CD4-positive, alpha-beta T cell treated with Interleukin-17A for 1 hour (primary cell): ENCODE measurements at places on chromosomes 6 and 20.

DNA sequence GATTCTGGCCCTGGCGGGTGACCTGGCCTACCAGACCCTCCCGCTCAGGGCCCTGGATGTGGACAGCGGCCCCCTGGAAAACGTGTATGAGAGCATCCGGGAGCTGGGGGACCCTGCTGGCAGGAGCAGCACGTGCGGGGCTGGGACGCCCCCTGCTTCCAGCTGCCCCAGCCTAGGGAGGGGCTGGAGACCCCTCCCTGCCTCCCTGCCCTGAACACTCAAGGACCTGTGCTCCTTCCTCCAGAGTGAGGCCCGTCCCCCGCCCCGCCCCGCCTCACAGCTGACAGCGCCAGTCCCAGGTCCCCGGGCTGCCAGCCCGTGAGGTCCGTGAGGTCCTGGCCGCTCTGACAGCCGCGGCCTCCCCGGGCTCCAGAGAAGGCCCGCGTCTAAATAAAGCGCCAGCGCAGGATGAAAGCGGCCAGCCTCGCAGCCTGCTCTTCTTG is 868 bp upstream of the SLC2A4RG start:
- peak; percentile 43 for DNase-seq

GRCh38 chr6:101102702-101103101 is 221.6 kb upstream of the ASCC3 start:
- DNase-seq: no peak

GRCh38 chr6:153092082-153093013 is 38.7 kb downstream of the RGS17 start:
- DNase-seq: no peak

DNA sequence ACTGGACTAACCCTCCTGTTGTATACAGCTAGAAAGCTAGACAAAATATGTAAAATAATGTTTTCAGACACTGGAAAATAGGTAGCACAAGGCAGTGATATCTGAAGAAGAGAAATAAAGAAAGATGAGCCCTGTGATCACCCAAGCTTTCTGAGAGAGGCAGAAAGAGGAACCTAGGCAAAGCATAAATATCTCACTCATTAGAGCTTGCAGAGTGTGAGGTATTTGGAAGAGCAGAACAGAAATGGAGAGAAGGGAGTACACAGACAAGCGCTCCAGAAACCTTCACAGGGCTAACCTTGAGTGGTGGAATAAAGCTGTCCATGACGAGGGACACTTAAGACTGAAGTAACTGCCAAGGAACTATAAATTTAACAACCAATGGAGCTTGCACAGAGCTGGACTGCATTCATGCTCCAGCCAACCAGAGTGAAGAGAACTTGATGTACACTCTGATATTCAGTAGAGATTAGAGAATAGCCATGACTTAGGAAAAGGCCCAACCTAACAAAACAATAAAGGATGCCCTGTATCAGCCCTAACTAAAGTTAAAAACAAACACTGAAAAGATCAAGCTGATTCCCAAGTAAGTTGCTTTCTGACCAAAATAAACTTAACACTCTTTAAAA is 280.9 kb upstream of the STXBP5 start:
- DNase-seq: no peak

- no peak for DNase-seq
Measured at GRCh38 chr6:73929405-73929804, 233.4 kb downstream of the CD109 start.

GRCh38 chr6:106379951-106380350 is 19.4 kb downstream of the CRYBG1 start:
- DNase-seq: no peak

DNA sequence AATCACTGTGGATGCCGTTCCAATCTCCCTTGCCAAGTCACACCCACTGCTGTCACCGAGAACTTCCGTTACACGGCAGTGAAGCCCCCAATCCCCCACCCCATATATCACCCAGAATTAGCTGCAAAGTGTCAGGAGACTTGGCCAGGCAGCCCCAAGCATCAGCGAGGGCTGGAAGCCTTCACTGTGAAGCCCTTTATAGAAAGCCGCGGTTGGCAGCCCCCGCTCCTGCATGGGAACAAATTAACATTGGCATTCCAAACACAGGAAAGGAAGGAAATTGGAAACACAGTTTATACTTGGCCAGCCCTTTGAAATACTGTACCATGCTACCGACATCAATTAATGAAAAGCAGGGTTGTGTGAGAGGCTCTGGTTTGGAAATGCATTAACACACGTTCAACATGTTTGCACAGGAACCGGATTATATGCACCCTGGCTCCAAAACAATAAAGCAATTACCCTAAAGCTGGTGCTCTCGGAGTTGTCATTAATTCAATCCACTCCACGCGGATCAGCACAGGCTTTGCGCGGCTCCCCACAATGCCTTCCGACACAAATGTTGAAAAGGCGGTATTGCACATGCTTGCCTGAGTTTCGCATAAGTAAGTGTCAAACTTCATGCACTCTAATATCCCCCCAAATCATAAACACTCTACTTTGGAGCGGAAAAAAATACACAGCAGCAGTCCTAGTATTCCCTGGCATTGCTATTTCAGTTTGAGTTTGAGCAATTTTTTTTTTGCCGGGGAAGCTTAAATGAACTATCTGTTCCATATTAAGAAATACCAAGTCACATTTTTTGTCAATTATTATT is 7.1 kb downstream of the BMP7 start:
- no peak for DNase-seq

GRCh38 chr6:112085286-112086065 is 1.8 kb downstream of the TUBE1 start:
- DNase-seq: no peak

GRCh38 chr6:11978169-11978987 is 33.7 kb upstream of the HIVEP1 start:
- peak; percentile 12 for DNase-seq

GRCh38 chr20:10824750-10825500 is 151.1 kb upstream of the JAG1 start:
- DNase-seq: no peak

DNA sequence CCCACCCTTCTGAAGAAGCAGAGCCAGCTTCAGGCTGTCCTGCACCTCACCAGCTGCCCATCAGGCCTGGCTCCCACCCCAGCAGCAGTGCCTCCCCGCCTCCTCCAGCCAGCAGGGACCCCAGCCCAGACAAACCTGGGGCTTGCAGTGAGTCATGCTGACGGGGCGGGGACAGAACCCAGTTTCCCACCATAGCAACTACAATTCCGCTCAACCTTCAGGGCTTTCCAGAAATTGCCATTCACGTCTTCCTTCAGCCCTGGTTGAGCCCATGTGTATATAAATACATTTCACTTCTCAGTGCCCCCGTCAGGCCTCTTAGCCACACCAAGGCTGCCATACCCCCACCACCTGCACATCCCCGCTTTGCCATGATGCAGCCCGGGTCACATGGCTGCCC is 4.4 kb downstream of the SPDEF start:
- no peak for DNase-seq

DNA sequence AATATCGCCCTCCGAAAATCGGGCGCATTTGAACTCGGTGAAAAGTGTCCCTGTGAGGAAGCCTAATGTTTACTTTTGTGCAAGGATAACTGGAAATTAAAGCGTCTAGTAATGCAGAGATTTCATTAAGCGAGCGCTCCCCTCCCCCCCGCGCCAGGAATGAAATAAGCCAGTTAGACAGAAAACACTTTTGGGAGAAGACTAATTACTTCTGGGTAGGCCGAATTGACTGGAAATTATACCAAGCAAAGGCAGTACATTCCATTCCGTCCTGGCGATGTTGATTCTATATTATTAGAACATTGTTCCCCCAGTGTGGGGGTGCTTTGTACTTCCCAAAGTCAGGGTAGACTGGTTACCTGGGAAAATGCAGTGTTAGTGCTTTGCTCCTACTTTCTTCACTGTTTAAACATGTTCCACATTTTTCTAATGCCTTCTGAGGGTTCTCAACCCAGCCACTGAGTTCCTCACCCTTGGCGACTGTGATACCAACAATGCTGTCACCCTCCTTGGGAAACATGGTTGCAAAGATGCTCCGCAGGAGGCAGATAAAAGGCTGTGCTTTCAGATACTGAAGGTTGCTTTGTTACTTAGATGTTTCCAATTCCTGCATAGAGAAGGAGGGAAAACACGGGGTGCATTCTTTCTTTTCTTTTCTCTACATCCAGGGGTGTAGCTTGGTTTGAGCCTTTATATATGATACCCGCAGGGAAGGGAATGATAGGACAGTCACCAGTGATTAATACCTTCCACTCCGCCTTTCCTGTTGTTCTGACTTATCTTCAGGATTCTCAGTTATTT is 2.6 kb downstream of the GJA1 start:
- no peak for DNase-seq

DNA sequence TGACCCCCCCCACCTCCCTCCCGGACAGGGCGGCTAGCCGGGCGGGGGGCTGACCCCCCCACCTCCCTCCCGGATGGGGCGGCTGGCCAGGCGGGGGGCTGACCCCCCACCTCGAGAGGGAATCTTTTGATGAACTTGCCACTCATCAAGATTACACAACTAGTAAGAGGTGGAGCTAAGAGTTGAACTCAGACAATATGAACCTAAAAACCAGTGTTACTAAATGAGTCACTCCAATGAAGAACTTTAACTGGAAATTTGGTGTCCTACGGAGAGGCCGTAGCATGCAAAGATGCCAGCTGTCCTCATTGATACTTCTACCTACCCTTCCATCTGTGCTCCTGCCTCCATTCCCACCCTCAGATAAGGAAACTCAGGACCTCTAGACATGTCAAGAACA is 42.8 kb downstream of the PFDN4 start:
- no peak for DNase-seq

DNA sequence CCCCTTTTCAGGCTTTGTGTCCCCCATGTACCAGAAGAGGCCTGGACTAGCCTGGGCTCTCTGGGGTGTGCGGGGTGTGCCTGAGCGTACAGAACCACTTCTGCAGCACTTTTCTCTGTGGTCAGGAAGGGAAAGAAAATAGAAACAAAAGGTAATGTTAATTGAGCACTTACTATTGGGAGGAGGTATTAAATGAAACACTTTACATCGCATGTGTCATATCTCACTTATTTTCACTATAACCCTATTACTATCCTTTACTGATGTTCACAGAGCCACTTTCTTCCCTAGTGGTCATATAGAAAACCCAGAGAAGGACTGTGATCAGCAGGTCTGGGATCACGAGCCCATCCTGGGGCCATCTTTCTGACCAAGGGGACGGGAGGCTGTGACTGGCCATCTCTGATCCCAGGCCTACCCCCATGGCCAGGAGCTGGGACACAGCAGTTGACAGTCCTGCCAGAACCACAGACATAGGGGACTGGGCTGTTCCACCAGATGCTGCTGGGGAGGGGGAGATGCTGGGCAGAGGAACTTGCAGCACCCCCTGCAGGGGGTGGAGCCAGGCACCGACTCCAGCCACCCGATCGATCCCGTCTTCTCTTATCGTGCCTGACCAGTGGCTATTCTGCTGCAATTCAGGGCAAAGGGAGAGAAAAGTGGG is 107.6 kb downstream of the VEGFA start:
- no peak for DNase-seq

DNA sequence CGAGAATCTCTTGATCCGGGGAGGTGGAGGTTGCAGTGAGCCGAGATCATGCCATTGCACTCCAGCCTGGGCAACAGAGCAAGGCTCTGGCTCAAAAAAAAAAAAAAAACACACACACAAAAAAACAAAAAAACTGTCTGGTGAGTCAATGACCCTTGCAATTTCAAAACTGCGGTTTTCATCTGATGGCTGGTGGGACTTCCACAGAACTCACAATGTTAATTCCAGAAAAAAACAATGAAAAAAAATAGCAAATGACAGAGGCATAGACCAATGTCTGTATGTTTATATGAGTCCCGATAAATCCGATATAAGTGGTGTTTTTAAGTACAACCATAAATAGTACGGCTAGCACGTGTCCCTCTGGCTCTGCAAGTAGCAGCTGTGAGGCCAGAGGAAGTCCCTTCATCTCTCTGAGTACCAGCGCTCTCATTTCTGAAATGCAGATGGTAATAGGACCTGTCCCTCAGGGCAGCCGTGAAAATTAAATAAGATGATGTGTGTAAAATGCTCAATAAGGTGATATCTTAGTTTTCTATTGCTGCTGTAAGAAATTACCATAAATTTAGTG is 21.9 kb upstream of the PTPN1 start:
- DNase-seq: no peak

DNA sequence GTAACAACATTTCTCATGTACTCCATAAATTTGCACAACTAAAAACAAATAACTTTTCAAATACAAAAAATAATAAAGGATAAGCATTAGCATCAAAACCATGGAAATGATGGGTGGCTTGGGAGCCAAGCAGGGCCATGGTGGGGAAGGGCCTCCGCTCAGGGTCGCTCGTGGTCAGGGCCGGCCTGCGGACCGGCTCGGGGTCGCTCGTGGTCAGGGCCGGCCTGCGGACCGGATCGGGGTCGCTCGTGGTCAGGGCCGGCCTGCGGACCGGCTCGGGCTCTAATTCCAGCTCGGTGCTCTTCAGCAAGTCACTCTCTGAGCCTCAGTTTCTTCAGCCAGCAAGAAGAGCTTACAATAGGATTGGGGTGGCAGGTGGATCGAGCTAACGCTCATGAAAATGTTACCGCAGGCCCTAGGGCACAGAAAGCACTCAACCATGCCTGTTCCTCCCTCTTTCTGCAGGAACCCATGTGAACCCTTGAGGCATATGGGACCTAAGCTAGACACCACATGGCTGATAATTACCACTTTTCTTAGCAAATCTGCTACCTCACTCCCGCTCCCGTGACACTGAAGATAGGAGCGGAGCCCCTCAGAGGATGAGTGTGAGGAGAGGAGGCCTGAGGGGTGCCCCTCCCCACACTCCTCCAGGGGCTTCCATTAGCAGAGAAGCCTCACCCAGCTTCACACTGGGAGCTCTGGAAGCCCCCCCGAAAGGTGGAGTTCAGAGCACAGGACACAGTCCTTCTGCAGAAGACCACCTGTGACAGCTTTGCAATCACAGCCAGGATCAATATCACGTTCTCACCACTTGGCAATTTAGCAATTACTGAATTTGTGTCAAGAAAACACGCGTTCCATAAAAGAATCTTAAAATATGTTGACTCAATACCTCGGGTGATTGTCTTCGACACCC is 103.0 kb downstream of the PSMB1 start:
- DNase-seq: no peak

- DNase-seq: no peak
Measured at GRCh38 chr6:77425216-77425615, 38.1 kb downstream of the HTR1B start.

DNA sequence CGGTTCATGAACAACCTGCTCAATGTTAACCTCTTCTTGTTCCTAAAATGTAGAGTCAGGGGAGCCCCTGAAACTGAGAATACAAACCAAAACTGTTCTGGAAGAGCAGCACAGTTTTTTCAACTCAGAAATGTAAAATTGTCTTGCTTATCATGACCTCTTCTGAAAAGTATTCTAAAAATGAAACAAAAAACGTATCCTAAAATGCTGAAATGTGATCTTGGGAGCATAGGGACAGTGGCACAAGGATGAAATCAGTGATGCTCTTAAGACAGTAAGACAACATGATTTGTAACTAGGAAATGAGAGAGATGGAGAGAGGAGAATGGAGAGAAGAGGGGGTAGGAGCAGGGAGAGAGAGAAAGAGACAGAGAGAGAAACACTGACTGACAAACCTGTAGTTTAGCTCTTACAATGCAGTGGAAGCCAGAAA is 27.5 kb downstream of the NCOA7 start:
- DNase-seq: no peak
